A549 treated with CpdA at 1 μM for 4 hours (cell line): ENCODE measurements at places on chromosomes 6 and 20. TPM values are rescaled to one million over a fixed set of nuclear protein-coding genes. Genes with fewer than 3 reads are reported as not detected.

Gene TNXB
- total RNA-seq = 0.42 to 0.92 TPM (median 0.67 TPM) in 5 replicates

Gene PXMP4
- 4.3 to 8.1 TPM (median 5.7 TPM) in 5 replicates for total RNA-seq

Gene SF3B5
- 172 to 233 TPM (median 212 TPM) in 5 replicates for total RNA-seq

Gene SRMS
- total RNA-seq = not detected in 5 replicates

Gene LHFPL5
- total RNA-seq = 0.13 to 0.22 TPM (median 0.16 TPM) in 3 of 5 replicates, not detected in the others

Gene EFCAB8
- total RNA-seq = not detected in 5 replicates

Gene BPI
- total RNA-seq = not detected in 5 replicates

Gene TGM3
- total RNA-seq = 0.03 to 0.21 TPM (median 0.07 TPM) in 3 of 5 replicates, not detected in the others

Gene SFTA2
- total RNA-seq = not detected in 5 replicates

Gene IPCEF1
- 0.02 to 0.06 TPM in 2 of 5 replicates, not detected in the others for total RNA-seq

Gene PTGIS
- total RNA-seq = 0.02 TPM in 2 of 5 replicates, not detected in the others

Gene MACROD2
- 0.50 to 1.1 TPM (median 0.79 TPM) in 5 replicates for total RNA-seq

Gene MCCD1
- total RNA-seq = not detected in 5 replicates

Gene PAK5
- total RNA-seq = not detected in 5 replicates

Gene DDO
- 0.03 to 0.20 TPM (median 0.10 TPM) in 3 of 5 replicates, not detected in the others for total RNA-seq

Gene ADGRB3
- not detected in 5 replicates for total RNA-seq

Gene LGSN
- total RNA-seq = 3.5 to 4.8 TPM (median 4.0 TPM) in 5 replicates

Gene LINC00237
- total RNA-seq = not detected in 5 replicates

Gene REM1
- total RNA-seq = 0.09 to 0.13 TPM (median 0.10 TPM) in 3 of 5 replicates, not detected in the others

Gene CARMIL1
- 7.5 to 10.6 TPM (median 8.0 TPM) in 5 replicates for total RNA-seq

Gene CLPSL1
- total RNA-seq = not detected in 5 replicates

Gene TSBP1
- total RNA-seq = not detected in 5 replicates

Gene SEL1L2
- total RNA-seq = not detected in 5 replicates

Gene CBLN4
- not detected in 5 replicates for total RNA-seq

Gene THEMIS
- not detected in 5 replicates for total RNA-seq

Gene PACRG
- 0.22 to 0.81 TPM in 2 of 5 replicates, not detected in the others for total RNA-seq

Gene HLA-DPB1
- not detected in 5 replicates for total RNA-seq
